ENCODE measurements at places on chromosomes 5 and 9. TPM values are rescaled to one million over a fixed set of nuclear protein-coding genes. Genes with fewer than 3 reads are reported as not detected.

DNA sequence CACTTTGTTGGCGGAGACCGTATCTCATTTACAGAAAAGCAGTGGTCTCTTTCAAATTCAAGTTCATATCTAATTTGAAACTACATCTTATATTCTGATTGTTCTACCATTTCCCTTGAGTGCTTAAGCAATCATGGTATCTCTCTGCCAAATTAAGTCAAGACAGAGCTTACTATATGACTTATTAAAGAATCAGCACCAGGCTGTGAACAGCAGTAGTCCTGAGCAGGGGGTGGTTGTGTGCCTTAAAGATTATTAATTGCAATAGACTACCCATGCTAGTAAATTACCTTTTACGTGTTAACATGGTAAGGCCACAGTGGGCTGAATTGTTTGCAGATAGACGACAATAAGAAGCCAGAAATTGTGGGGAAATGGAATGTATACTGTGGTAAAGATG is 21.5 kb downstream of the SNCAIP start:
- no peak for DNase-seq

DNA sequence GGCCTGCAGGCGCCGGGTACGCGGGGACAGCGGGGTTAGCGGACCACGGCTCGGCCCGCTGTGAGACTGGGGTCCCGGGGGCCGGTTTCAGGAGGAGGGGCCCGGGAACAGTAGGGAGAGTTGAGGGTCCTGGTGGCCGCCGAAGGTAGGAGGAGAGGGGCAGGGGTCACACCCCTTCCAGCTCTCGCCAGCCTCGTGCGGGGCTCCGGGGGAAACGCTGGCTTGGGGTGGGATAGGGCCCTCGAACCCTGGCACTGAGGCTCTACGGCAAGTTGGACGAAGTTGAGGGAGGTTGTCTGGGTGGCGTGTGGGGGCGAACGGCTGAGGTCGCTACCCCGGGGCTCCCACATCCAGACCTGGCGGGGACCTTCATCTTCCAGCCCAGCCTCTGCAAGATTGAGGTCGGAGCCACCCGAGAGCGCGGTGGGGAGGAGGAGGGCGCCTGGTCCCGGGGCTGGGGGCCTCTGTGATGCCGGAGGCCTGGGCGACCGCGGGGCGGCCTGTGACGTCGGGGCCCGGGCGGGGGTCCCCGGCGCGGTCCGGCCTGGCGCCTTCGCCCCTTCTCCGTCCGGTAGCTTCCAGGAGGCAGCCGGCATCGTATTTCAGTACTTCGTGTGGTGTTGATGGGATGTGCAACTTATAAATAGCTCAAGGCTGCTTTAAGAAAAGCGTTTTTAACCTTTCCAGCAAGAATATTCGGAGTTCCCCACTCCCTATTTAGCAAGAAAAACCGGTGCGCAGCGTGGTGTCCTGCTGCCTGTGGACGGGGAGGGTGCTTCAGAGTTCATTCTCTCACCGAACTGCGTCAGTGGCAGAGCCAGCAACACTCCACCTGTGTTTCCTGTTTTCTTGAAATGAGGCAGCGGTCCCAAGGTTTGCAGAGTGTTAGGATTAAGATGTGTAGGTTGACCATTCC is 902 bp downstream of the HABP4 start:
- DNase-seq, result peak; percentile 54

GRCh38 chr5:55533521-55534435 is 986 bp downstream of the PLPP1 start:
- DNase-seq, result peak; percentile 42

The HSPB3 gene
- 178 TPM for polyA plus RNA-seq

GRCh38 chr5:150080696-150081435 is 5.5 kb downstream of the CSF1R start:
- no peak for DNase-seq

The IFNE gene
- polyA plus RNA-seq, result not detected

- DNase-seq, result no peak
Measured at GRCh38 chr5:30574761-30575160, 618.7 kb upstream of the CDH6 start.

The CAPSL gene
- not detected for polyA plus RNA-seq

DNA sequence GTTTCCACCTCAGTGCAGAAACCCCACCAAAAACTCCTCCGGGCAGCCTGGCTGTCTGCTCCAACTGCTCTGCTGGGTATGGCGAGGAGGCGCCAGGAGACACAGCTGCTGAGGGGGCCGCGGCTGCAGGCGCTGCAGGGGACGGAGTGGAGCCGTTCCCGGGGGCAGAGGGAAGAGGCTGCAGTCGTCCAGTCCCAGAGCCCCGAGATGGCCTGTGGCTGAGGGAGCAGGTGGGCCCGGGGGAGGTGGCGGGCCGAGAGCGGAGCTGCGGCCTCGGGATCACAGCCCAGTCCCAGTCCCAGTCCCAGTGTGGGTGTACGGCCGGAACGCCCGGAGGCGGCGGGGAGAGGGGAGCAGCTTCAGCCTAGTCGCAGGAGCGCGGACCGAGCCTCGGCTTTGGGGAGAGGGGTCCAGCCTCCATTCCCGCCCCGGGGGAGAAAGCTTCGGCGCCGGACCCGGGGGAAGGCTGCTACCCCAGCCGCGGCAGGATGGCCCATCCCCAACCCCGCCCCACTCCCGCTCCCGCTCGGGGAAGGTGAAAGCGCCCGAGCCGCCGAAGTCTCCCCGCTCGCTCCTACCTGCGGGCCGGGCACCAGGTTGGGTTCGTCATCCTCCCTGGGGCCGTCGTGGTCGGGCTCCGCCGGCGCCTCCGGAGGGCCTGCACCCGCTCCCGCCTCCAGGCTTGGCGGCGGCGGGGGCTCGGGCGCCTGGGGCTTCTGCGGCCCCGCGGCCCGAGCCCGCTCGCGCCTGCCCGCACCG is 513 bp downstream of the FAM193B start:
- peak; percentile 72 for DNase-seq

DNA sequence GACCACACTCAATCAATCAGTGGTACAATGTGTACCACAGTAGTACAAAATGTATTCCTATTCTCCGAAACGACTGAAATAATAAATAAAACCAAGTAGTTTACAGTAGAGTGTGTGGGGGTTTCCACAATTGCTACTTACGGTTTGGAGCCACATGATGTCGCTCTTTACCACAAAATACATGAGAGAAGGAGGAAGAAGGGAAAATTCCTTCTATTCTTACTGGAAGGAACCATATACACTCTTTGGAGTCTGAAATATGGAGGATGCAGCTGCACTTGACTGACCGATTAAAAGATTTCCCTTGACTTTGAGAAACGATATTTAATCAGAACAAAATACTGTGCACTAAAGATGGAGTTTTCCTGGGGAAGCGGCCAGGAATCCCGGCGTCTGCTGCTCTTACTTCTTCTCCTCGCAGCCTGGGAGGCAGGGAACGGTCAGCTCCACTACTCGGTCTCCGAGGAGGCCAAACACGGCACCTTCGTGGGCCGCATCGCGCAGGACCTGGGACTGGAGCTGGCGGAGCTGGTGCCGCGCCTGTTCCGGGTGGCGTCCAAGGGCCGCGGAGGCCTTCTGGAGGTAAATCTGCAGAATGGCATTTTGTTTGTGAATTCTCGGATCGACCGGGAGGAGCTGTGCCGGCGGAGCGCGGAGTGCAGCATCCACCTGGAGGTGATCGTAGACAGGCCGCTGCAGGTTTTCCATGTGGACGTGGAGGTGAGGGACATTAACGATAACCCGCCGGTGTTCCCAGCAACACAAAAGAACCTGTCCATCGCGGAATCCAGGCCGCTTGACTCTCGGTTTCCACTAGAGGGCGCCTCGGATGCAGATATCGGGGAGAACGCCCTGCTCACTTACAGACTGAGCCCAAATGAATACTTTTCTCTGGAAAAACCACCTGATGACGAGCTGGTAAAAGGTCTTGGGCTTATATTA is at the start of gene PCDHA4:
Gene PCDHA4 (plus strand): TSS at position 235 of the 942 bp plus-strand sequence.
- DNase-seq, result no peak

DNA sequence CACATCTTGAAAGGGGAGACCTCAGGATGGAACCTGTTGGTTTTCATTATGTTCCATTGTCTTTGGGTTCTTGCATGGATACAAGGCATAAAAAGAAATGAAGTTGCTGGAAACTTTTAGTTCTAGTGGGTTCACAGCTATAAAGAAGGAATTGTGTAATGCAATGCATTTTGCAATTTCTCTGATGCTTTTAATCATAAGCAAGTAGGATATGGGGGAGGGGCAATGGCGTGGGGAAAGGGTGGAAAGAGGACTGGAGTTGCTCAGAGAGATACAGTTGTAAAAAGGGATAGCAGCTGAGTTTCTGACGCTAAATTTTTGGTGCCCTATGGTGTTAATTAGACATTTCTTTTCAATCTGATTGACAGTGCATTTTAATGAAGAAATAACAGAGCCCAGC is 88.6 kb upstream of the FANCC start:
- DNase-seq, result no peak

DNA sequence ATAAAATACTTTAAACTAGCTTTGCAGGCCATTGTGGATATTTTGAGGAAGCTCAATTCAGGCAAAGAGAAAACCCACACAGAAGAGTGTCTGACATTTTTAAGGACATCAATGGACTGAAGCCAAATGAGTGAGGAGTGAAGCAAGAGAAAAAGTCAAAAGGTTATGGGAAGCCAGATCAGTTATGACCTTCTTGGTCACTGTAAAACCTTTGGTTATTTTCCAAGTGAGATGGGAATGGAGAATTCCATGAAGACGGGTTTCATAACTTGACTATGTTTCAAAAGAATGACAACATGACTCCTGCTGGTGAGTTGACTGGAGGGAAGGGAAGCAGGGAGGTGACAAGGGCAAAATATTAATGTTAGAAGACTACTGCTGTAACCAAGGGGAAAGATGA is 585.2 kb downstream of the EFNA5 start:
- DNase-seq, result no peak

DNA sequence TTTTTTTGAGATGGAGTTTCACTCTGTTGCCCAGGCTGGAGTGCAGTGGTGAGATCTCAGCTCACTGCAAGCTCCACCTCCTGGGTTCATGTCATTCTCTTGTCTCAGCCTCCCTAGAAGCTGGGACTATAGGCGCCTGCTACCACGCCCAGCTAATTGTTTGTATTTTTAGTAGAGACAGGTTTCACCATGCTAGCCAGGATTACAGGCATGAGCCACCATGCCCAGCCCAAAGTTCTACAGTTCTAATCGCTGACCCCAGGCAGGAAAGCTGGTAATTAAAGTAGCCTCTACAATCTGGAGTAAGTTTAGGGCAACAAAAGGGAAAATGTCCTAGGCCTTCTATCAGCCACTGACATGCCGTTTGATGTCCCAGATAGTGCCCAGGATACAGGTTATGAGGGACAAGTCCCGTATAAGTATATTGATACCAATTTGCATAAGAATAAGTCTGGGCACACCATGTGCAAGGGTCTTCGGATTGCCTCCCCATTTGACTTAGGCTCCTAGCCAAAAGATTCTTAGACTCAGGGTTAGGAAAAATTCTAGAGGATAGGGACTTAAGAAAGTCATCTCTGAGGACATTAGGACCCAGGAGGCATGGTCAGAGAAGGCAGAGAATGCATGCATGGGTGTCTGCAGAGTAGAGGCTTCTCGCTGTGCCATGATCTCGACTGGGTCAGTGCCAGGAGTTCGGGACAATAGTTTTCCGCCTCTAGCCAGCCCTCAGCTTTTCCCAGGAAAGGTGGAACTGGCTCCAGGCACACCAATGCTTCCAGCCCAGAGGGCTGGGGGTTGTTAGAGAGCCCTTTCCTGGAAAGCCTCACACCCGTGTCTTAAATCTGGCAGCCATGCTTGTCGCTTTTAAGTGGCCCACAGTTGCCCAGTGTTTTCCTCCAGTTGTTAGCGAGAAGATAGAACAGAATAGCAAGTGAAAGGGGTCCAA is 1111.1 kb downstream of the TAF11L14 start:
- DNase-seq, result no peak

All from muscle of back (tissue), 13 donors.